ENCODE measurements at places on chromosomes 6 and 20.

DNA sequence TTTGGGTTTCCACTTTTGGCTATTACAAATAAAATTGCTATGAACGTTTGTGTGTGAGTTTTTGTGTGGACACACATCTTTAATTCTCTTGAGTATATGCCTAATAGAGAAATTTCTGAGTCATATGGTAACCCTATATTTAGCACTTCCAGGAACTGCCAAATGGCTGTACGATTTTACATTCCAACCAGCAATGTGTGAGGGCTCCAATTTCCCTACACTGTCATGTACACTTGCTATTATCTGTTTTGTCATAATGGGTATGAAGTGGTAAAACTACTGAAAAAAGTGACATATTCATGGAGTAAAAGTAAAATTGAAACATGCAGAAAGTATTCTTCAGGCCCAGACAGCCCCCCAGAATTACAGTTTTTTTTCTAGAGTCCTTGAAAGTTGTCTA is 59.6 kb upstream of the ESR1 start:
- H3K4me1 ChIP-seq: no peaks in the 10 kb centered on the region
- H3K27me3 ChIP-seq: no peaks in the 10 kb centered on the region
- no peaks in the 10 kb centered on the region for H3K36me3 ChIP-seq
- no peak overlapping the region for H3K4me3 ChIP-seq

- H3K27me3 ChIP-seq: no peaks in the 10 kb centered on the region
- no peak overlapping the region for H3K4me3 ChIP-seq
- DNase-seq: no peak
- no peaks in the 10 kb centered on the region for H3K36me3 ChIP-seq
- no peak overlapping the region for H3K27ac ChIP-seq
- no peaks in the 10 kb centered on the region for H3K4me1 ChIP-seq
These were observed 159.4 kb downstream of the PHF3 start for GRCh38 chr6:63795006-63795405.

- DNase-seq: no peak
- H3K36me3 ChIP-seq: no peaks in the 10 kb centered on the region
- no peaks in the 10 kb centered on the region for H3K4me1 ChIP-seq
- H3K27me3 ChIP-seq: no peaks in the 10 kb centered on the region
- H3K4me3 ChIP-seq: no peak overlapping the region
These were observed 37.9 kb upstream of the PRL start for GRCh38 chr6:22334778-22335177.

DNA sequence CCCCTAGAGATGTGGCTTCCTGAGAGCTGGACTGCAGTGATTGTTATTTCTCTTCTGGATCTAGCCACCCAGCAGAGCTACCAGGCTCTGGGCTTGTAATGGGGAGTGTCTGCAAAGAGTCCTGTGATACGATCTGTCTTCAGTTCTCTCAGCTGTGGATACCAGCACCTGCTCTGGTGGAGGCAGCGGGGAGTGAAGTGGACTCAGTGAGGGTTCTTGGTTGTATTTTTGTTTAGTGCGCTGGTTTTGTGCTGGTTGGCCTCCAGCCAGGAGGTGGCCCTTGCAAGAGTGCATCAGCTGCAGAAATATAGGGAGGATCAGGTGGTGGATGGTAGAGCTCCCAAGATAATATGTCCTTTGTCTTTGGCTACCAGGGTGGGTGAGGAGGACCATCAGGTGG is 33.7 kb downstream of the PAX1 start:
- DNase-seq: no peak
- no peaks in the 10 kb centered on the region for H3K4me1 ChIP-seq
- H3K27me3 ChIP-seq: no peaks in the 10 kb centered on the region
- no peak overlapping the region for H3K4me3 ChIP-seq

GRCh38 chr20:33600414-33600813 is 61.7 kb upstream of the C20orf144 start:
- H3K27ac ChIP-seq: no peak overlapping the region
- no peaks in the 10 kb centered on the region for H3K27me3 ChIP-seq
- no peak overlapping the region for H3K4me3 ChIP-seq
- H3K36me3 ChIP-seq: no peaks in the 10 kb centered on the region
